ENCODE measurements at places on chromosomes 13 and 19.

- DNase-seq: peak; percentile 93
Measured at GRCh38 chr19:45506246-45506988, 862 bp upstream of the VASP start.

- no peak for DNase-seq
Measured at GRCh38 chr19:2699413-2700140, 2.9 kb downstream of the GNG7 start.

DNA sequence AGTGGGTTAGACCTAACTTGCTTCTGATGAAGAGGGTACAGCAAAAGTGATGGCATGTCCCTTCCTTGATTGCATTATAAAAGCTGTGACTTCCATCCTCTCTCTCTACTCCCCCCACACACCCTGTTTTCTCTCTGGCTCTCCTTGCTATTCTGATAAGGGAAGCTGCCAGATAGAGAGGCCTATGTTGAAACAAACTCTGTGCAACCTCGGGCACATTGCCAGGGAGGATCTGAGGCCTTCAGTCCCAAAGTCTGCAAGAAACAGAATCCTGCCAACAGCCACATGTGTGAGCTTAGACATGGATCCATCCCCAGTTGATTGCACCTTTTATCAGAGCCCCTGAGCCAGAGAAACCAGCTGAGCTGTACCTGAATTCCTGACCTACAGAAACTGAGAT is 44.8 kb upstream of the ARGLU1 start:
- DNase-seq: no peak

DNA sequence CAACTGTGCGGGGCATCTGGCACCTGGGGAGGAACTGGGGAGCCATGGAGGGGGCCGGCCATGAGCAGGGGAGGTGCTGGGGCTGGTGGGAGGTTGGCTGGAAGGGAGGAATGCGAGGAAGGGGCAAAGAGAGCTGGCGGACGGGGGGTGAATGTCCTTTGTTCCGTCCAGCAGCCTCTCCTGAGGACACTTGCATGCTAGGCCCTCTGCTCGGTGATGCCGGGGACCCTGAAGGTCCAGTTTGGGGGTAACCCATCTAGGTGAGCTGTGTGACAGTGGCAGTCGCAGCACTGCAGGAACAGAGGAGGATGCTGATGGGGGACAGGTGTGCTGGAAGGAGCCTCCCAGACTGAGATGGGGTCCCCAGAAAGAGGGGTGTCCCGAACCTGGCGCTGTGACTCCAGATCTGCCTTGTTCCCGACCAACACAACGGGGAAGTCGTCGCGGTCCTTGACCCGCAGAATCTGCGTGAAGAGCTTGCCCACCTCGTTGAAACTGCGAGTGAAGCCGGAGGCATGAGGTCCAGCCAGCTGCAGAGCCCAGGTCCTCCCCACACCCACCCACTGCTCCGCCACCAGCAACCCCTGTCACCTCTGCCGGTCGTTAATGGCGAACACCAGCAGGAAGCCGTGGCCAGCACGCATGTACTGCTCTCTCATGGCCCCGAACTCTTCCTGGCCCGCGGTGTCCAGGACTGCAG is 3.6 kb downstream of the RRAS start:
- no peak for DNase-seq

DNA sequence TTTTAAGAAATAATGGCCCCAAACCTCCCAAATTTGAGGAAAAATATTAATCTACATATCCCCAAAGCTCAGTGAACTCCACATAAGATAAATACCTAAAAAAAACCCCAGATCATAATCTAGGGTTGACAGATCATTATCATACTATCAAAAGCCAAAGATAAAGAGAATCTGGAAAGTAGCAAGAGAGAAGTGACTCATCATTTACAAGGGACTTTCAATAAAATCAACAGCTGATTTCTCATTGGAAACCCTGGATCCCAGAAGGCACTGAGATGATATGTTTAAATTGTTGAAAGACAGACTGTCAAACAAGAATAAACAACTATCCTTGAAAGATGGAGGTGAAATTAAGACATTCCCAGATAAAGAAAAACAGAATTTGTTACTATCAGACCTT is 199.3 kb downstream of the KCNRG start:
- peak; percentile 58 for DNase-seq
